Cardiac muscle cell (in vitro differentiated cells and primary cell): ENCODE measurements at places on chromosomes 7 and 10. TPM values are rescaled to one million over a fixed set of nuclear protein-coding genes. Genes with fewer than 3 reads are reported as not detected.
A peak's percentile ranks its signal among the peaks of the same experiment; 100 is the strongest.

- peaks cover 20% of the 10 kb centered on the region for H3K4me1 ChIP-seq
- no peaks in the 10 kb centered on the region for H3K36me3 ChIP-seq
- peak overlapping the region; percentile 81 for H3K27ac ChIP-seq
These were observed 196.7 kb downstream of the MTERF1 start for GRCh38 chr7:91683823-91684222.

DNA sequence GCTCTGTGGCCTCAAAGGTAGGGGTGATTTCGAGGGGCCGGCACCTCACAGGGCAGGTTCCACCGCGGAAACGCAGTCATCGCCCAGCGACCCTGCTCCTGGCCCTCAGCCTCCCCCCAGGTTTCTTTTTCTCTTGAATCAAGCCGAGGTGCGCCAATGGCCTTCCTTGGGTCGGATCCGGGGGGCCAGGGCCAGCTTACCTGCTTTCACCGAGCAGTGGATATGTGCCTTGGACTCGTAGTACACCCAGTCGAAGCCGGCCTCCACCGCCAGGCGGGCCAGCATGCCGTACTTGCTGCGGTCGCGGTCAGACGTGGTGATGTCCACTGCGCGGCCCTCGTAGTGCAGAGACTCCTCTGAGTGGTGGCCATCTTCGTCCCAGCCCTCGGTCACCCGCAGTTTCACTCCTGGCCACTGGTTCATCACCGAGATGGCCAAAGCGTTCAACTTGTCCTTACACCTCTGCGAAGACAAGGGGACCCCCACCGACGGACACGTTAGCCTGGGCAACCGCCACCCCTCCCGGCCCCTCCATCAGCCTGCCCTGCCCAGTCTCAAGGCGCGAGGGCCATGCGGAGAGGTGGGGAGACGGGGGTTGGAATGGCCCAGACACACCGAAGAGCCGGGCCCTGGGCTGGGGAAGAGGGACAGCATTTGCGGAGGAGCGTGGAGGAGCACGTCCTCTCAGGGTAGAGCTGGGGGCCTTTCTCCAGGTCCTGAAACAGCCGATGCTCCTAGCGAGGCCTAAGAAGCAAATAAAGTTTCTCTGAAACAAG lies 6.0 kb downstream of the SHH start:
- H3K4me3 ChIP-seq, result peak overlapping the region; percentile 26
- H3K27ac ChIP-seq, result no peak overlapping the region
- no peaks in the 10 kb centered on the region for H3K36me3 ChIP-seq
- DNase-seq, result no peak
- peaks cover 100% of the 10 kb centered on the region for H3K27me3 ChIP-seq

- H3K4me3 ChIP-seq, result no peak overlapping the region
- no peak for DNase-seq
- H3K27ac ChIP-seq, result no peak overlapping the region
- H3K36me3 ChIP-seq, result no peaks in the 10 kb centered on the region
- no peaks in the 10 kb centered on the region for H3K4me1 ChIP-seq
These were observed 274.6 kb upstream of the SMIM30 start for GRCh38 chr7:113392841-113393540.

SFR1 gene
- 5.5 and 8.7 TPM in 2 replicates for total RNA-seq
